Activated T-helper 2 cell treated with anti-CD3 and anti-CD28 coated beads, Interferon-gamma antibody, Interleukin-2, Interleukin-4, amounts not matched to agents 10 μg/mL and 5 μg/mL and 100 μg/mL, durations not matched to agents 14 hours and 24 hours and 36 hours (primary cell): ENCODE measurements at places on chromosomes 7 and 10. TPM values are rescaled to one million over a fixed set of nuclear protein-coding genes. Genes with fewer than 3 reads are reported as not detected.

PARD3 gene
- 1.4 and 2.0 TPM in 2 replicates for total RNA-seq

- DNase-seq = no peak
- no peak overlapping the region for H3K27ac ChIP-seq
- H3K4me3 ChIP-seq = no peak overlapping the region
- no peaks in the 10 kb centered on the region for H3K4me1 ChIP-seq
These were observed 22.7 kb downstream of the EBF3 start for GRCh38 chr10:129941199-129942018.

GRCh38 chr7:66668677-66669076 is 40.0 kb downstream of the KCTD7 start:
- peaks cover 5% of the 10 kb centered on the region for H3K4me1 ChIP-seq
- no peak overlapping the region for H3K4me3 ChIP-seq
- DNase-seq = no peak
- H3K36me3 ChIP-seq = no peaks in the 10 kb centered on the region

DNA sequence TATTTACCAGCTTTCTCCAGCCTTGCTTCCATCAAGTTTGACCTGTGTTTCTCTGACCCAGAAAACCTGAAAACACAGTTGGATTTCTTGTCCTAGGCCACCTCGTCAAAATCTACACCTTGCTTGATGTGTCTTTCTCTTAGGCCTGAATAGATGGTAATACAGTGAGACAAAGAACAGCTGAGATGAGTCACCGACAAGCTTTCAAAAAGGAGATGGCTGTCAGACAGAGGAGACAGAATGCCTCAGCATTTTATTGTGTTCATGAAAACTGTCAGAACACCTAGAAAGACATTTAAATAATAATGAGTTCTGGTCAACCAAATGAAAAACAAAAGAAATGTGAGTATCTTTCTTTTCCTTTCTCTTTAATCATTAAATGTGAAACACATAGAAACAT is 119.7 kb upstream of the SORCS1 start:
- no peaks in the 10 kb centered on the region for H3K27me3 ChIP-seq
- H3K4me3 ChIP-seq = no peak overlapping the region
- no peak for DNase-seq
- H3K27ac ChIP-seq = no peak overlapping the region

GRCh38 chr7:18357691-18358090 is 137.9 kb upstream of the HDAC9 start:
- no peaks in the 10 kb centered on the region for H3K36me3 ChIP-seq
- peaks cover 2% of the 10 kb centered on the region for H3K27me3 ChIP-seq
- no peak for DNase-seq
- H3K4me3 ChIP-seq = no peak overlapping the region

CFAP70 gene
- total RNA-seq = 0.41 and 0.43 TPM in 2 replicates

DNA sequence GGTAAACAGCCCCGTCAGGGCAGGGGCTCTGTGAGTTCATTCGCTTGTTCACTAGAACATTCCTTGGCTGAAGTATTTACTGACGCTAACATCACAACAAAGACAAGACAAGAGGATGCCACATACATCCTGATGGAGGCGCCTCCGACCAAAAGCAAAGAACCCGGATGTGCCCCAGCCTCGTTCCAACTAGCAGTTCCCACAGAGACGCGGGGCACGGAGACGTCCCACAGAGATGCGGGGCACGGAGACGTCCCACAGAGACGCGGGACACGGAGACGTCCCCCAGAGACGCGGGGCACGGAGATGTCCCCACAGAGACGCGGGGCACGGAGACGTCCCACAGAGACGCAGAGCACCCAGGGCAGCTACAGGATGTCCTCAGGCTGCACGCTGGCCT is 35.4 kb upstream of the CFAP46 start:
- H3K36me3 ChIP-seq = no peaks in the 10 kb centered on the region
- no peak overlapping the region for H3K27ac ChIP-seq
- DNase-seq = no peak

GRCh38 chr7:117111535-117111934 is 158.2 kb downstream of the ST7 start:
- peaks cover 35% of the 10 kb centered on the region for H3K4me1 ChIP-seq
- DNase-seq = no peak
- no peak overlapping the region for H3K27ac ChIP-seq
- no peak overlapping the region for H3K4me3 ChIP-seq

DNA sequence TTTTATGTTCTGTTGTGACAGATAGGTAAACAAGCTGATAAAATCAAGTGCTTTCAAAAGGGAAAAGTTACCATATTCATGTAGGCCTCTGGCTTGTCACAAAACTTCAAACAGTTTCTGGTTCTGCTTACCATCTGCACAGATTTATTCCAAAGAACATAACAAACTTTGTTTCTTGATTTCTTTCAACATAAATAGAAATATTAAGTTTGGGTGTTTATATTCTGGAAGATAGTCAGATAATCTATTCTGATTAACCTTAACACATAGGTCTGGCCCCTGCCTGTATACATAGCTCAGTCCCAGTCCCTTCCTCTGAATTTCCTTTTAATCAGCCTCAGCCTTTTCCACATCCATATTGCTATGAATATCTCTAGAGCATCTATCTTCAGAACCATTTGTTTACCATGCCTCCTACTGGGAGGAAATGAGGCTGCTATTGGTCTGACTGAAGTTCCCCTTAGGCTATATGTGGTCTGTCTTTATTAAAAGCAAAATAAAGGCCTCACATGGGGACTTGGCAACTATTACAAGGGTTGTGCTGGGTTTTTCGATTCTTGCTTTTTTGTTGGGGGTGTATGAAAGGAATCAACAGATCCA is 319.0 kb downstream of the HPSE2 start:
- no peaks in the 10 kb centered on the region for H3K4me1 ChIP-seq
- no peak overlapping the region for H3K27ac ChIP-seq
- no peaks in the 10 kb centered on the region for H3K36me3 ChIP-seq
- DNase-seq = no peak
- no peak overlapping the region for H3K4me3 ChIP-seq

DNA sequence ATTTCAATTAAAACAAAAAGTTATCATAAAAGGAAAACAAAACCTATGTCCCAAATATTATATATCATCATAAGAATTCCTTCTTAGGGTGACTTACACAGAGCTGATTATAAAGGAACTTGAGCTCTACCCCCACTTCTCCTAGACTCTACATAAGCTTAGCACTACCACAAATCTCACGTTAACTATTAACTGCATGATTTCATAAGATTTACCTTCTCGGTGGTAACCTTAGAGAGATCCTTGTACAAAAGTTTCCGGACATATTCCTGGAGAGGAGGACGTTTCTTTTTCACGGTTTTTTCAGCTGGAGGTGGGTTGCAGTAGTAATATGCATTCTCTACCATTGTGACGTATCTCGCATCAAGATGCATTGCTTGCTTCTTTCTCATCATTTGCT is 83.7 kb downstream of the UPF2 start:
- no peak overlapping the region for H3K27ac ChIP-seq
- no peak overlapping the region for H3K4me3 ChIP-seq
- DNase-seq = no peak
- no peaks in the 10 kb centered on the region for H3K4me1 ChIP-seq

GRCh38 chr10:124153023-124153826 is 59.8 kb upstream of the CHST15 start:
- peaks cover 13% of the 10 kb centered on the region for H3K27me3 ChIP-seq
- no peaks in the 10 kb centered on the region for H3K36me3 ChIP-seq
- no peak overlapping the region for H3K4me3 ChIP-seq
- DNase-seq = peak; percentile 16
